ENCODE measurements at places on chromosomes 5 and 9.

DNA sequence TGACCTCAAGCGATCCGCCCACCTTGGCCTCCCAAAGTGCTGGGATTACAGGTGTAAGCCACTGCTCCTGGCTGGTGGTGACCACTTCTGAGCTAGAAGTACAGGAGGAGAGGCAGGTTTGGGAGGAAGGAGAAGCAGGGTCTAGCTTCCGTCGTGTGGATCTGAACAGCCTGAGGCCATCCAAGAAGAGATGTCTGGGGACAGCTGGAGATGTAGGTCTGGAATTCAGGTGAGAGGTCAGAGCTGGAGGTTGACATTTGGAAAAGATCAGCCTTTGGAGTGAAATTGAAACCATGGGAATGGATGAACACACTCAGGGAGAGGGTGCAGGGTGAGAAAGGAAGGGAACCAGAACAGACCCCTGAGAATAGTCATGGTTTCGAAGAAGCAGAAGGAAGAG is 33.2 kb upstream of the GGTA1 start:
- DNase-seq, result no peak

- DNase-seq, result no peak
These were observed 161.2 kb upstream of the PTGER4 start for GRCh38 chr5:40518485-40518917.

DNA sequence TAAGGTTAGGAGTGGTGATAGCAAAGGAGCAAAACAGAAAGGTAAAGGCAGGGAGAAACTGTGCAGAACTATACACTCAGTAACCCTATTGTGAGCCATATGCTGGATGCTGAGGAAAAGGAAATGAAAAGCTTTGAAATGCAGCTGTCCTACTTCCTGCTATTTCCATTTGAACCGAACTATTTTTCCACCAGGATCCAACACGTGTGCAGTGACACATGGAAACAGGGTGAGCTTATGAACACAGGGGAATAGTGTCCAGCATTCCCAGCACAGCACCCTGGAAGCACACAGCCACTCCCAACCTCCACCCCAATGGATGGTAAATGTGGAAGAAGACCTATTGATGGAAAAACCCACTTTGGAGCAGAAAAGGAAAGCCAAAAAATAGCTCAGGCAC is 69.0 kb upstream of the SLC12A2 start:
- DNase-seq, result no peak

- no peak for DNase-seq
These were observed 470.6 kb downstream of the PRDM9 start for GRCh38 chr5:23977997-23978396.

DNA sequence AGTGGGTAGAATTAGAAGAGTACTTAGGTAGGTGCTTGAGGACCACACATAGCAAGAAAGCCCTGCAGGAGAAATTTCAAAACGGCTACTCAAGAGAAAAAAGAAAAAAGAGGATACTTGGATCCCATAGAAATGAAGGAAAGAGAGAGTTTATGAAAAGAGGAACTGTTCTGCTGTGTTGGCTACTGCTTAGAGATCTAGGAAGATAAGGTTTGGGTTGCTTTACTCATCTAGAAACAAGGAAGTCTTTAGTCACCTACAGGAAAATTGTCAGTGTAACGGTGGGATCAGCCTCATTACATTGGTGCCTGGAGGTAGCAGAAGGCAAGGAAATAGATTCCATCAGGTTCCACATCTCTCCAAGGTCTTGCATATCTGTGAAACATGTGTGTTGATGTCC is 14.8 kb upstream of the C5orf46 start:
- no peak for DNase-seq

DNA sequence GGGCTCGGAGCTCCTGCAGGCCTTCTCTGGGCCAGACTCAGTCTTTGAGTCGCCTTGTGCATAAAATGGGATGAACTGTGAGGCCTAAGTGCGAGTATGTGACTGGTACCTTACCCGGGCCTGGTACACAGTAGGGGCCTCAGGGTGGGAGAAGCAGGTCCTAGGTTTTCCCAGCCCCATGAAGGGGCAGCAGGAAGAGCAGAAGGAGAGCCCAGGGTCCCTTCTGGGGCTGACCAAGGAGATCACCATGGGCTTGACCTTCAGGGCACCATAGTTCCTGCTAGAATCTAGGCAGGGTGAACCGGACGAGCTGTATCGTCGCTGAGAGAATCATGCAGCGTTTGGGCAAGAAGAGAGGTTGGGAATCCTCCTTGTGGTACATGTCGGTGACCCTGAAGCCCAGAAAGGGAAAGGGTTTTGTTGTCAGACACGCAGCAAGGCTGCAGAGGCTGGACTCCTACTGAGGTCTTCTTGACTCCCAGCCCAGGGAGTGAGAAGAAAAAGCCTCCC is 373 bp upstream of the PHYKPL start:
- no peak for DNase-seq

DNA sequence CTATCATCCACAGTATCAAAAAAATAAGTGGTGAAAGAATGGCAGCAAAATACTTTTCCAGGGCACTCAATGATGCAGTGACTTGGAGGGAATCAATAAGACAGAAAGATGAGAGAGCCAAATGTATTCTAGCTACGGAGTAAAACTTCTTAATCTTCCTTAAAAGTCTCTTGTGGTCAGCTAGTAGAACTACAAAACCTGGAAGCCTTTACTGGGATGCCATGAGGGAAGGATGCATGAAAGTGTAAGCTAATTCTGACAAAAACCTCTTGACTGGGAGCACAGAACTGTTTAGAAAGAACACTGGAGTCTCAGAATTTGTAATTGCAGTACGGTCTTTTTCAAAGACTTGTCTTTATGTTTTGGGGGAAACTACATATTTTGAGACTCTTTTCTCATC is 432.8 kb upstream of the PTPRD start:
- no peak for DNase-seq

DNA sequence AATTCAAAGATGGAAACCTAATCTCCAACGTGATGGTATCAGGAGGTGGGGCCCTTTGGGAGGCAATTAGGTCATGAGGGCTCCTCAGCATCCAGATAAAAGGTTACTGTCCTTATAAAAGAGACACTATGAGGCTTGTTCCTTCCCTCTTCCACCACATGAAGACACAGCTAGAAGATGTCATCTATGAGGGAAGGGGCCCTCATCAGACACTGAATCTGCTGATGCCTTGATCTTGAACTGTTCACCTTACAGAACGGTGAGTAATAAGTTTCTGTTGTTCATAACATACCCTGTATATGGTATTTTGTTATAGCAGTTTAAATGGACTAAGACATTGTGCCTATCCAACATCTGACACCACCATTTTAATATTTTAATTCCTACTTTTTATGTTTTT is 19.7 kb upstream of the CCNH start:
- DNase-seq, result no peak

GRCh38 chr5:108084105-108084504 is 297.8 kb downstream of the FBXL17 start:
- DNase-seq, result no peak

GRCh38 chr5:2587189-2588031 is 164.1 kb downstream of the IRX2 start:
- DNase-seq, result no peak

DNA sequence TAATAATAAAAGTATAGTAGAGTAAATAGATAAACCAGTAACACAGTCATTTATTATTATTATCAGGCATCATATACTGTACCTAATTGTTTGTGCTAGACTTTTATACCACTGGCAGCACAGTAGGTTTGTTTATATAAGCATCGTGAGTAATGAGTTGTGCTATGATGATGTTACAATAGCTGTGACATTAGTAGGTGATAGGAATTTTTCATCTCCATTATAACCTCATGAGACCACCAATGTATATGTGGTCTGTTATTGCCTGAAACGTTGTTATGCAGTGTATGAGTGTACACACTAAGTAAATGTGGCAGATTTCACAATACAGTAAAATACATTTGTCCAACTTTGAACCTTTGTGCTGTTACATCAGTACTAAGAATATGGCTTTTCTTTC is 72.7 kb upstream of the SPATA31D4 start:
- no peak for DNase-seq

DNA sequence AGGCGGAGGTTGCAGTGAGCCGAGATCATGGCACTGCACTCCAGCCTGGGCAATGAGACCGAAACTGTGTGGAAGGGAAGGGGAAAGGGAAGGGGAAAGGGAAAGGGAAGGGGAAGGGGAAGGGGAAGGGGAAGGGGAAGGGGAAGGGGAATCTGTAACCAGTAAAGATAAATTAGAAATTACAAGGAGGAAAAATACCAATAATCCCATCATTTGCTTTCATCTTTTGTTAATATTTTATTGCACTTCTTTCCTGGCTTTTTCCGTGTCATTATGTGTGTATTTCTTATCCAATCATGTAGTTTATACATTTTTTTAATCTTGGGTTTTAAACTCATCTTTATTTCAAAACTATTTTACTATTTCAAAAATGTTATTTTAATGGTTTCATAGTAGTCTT is 29.6 kb upstream of the MRPS30 start:
- no peak for DNase-seq

- no peak for DNase-seq
These were observed 2.7 kb upstream of the PLGRKT start for GRCh38 chr9:5440426-5440825.

DNA sequence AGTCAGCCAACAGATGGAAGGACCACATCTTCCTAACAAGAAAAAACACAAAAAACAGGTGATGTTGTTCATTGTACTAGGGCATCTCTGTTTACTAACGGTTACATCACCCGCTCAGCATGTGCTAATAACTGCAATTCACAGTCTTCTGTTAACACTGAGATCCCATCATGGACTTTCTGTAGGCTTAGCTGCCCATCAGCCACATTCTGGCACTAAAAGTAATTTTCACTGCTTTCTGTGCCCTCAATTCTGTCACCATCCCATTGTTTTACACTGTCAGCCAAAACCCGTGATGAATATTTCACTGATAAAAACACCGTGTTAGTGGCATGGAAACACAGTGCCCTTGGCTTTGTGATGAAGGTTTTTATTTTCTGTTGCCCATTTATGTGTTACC is 64.6 kb downstream of the CAST start:
- no peak for DNase-seq

- DNase-seq, result no peak
These were observed 200.8 kb downstream of the RGS3 start for GRCh38 chr9:113664181-113664875.

DNA sequence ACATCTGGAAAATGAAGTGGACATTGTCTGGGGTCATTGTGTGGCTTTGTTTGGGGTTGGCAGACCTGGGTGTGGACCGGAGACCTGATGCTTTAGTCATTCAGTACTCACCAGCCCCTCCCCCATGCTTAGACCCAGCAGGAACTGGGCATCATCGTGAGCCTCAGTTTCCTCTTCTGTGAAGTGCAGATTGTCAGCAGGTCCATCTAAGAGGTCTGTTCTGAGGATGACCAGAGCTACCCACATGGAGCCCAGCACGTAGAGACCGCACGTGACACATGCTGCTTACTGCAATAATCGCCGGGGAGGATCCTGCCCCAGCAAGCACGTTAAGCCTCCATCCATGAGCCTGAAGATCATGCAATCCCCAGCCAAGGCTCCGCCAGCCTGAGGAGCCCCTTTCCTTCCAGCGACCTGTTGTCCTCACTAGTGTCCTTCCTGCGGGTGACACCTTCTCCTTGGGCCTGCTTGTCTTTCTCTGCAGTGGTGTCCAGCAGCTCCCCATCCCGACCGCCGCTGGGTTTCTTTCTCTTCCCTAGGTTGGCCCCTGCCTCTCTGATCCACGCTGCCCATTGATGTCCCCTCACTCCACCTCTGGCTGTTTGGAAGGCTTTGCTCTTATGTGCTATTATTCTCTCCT is 26.7 kb upstream of the IRX4 start:
- DNase-seq, result no peak

Data from GM12878 (cell line).